Left hindlimb (tissue), 1 donor: ENCODE measurements at places on chromosomes 7 and 10.

DNA sequence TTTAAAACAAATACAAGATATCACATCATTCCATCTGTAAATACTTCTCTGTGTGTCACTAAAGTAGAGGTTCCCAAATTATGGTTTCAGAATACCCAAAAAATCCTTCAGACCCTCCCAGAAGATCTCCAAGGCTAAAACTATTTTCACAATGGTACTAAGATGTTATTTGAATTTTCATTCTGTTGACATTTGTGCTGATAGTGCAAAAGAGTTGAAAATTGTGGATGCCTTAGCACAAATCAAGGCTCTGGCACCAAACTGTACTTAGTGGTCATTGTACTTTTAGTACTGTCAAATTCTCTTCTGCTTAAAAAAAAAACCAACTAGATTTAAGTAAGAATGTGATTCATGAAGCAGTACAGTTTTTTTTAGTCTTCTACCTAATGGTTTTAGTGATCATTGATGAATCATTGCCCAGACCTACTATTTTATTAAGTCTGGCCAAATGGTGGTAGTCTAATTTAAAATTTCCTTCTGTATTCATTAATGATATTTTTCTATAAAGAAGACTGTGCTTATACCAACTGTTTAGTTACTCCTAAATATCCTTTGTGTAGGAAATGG is 50.5 kb downstream of the TPST1 start:
- DNase-seq = no peak

GRCh38 chr7:42128703-42129102 is 108.3 kb downstream of the GLI3 start:
- no peak for DNase-seq

DNA sequence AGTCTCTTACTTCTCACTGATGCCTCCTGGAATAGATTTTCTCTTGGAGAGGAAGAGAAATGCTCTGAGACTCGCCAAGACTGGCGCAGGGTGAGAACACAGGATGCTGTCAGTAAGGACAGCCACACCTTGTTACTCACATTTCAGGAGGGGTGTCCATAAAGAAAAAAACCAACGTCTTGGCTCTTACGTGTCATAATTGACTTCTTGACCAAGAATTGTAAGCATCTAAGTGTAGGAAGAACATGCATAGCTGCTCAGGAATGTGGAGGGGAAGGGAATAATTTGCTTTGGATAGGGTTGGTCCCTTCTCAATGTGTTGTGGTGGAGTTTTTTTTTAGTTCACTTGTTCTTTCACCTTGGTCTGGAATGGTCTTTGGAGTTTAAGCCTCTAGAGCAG is 43.8 kb upstream of the ZNF438 start:
- no peak for DNase-seq

GRCh38 chr10:129939416-129940275 is 24.4 kb downstream of the EBF3 start:
- peak; percentile 17 for DNase-seq

- DNase-seq = no peak
These were observed 59.9 kb downstream of the MKX start for GRCh38 chr10:27685681-27686080.

DNA sequence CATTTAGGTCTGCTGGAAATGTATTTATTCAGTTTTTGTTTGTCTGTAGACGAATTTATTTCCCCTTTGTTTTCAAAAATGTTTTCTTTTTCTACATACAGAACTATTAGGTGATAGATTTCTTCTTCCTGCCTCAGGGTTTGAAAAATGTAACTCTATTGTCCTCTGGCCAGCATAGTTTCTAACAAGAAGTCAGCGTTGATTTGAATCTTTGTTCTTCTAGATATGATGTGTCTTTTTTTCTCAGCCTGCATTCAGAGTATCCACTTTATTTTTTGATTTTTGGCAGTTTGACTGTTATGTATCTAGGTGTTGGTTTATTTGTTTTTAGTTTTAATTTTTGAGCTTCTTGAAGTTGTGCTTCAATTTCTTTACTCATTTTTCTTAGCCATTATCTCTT is 7.5 kb upstream of the OR2F1 start:
- no peak for DNase-seq

DNA sequence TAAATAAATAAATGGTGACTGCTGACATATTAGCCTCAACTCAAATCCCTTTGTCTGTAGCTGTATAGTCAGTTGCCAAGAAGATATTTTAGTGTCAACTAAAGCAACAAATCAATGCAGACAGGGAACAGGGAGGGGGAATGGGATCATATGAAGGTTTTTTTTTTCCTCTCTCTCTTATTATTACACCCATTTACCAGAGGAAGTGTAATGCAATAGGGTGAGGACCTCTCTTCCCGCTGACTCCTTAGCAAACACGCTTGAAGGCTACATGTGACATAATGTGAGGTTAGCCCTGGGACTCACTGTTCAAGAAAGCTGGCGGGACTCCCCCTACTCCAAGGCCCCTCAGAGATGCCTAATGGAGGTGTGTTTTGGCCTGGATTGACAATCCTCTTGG is 88.2 kb downstream of the CHRM2 start:
- no peak for DNase-seq

DNA sequence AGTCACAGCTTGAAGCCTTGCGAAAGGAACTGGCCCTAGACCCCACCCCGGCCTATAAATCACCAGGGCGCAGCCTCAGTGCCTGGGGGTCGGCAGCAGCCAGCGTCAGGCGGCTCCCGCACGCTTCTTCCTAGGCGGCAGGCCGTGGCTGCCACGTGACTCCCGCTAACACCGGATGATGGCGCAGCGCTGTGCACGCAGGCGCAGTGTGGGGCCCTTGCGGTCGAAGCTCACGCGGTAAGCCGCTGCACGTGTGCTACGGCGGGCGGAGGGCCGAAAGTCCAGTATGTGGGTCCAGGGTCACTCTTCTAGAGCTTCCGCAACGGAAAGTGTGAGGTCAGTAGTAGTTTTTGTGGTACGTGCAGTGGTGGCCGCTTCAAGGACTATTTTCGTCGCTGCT is at the start of gene STK31:
Gene STK31, plus strand, starts transcription at position 220 of the 400 bp plus-strand sequence. Its CDS starts 67 bp downstream, at position 287.
- no peak for DNase-seq

DNA sequence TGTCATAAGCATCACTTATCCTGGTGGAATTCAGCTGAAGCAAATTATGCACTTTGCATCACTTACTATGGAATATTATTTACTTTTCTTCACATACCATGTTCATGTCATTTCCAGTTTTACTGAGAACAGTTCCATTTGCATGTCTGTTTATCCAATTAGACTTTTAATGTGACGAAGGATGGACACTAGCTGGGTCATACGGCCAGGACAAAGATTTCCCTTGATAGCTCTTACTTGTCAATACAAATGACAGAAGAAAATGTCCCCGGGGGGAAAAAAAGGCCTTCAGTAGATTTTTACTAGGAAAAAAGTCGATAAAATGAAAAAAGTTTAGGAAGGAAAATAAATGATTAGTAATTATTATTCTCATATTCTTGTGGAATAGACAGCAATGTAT is 106.6 kb downstream of the RAPGEF5 start:
- no peak for DNase-seq

DNA sequence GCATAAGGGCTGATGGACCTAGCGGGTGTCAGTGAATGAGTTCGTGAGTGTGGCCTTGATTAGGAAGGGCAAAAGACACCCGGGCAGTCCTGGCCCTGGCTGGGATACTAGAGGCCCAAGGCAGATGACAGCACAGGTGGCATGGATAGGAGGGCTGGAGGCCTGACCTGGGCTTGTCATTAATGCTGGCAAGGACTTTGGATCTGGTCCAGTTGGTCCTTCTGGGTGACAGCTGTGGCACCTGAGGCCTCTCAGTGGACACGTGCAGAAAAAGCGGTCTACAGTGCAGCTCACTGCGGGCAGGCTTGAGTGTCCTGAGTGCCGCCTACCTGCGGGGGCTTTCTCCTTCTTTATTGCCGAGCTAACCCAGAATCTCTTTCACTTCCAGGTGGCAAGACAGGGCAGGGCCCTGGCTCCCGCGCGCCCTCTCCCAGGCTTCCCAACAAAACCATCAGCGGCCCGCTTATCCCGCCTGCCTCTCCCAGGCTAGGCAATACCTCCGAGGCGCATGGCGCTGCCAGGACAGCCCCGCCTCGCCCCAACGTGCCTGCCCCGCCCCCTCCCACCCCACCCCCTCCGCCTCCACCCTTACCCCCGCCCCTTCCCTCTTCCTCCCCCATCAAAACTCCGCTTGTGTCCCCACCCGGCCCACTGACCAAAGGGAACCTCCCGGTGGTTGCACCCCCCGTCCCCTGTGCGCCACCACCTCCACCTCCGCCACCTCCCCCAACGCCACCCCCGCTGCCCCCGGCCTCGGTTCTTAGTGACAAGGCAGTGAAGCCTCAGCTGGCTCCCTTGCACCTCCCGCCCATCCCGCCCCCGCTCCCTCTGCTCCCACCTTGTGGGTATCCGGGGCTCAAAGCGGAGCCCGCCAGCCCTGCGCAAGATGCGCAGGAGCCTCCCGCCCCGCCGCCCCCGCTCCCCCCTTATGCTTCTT is 77.4 kb downstream of the WIPF3 start:
- peak; percentile 50 for DNase-seq

DNA sequence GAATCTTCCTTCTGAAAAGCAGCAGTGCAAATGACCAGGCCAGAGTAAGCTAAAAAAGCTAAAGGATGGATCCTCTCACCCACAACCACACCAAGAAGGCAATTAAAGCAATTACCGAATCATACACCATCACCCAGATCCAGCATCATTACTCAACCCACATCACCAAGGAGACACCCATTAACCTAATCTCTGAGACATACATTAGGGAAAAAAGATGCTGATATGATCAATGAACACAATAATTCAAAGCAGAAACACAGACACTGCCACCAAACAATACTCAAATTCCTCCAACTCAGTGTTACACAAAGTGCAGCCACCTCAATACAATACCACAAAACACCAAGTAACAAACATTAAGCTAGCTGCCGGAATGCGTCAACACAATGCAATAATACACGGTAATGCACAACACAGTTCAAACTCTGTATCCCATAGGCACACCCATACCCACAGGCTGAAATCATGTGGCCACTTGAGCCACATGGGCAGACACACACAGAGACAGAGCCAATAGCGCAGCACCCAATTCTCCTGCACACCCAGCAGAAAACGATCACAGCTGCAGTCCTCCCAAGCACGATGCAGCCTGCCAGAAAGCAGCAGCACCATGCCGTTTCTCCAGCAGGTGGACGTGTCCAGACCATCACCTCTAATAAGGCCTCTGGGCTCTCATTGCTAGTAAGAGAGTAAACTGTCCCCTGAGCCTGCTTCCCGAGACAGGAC is 21.5 kb downstream of the PAX2 start:
- no peak for DNase-seq

DNA sequence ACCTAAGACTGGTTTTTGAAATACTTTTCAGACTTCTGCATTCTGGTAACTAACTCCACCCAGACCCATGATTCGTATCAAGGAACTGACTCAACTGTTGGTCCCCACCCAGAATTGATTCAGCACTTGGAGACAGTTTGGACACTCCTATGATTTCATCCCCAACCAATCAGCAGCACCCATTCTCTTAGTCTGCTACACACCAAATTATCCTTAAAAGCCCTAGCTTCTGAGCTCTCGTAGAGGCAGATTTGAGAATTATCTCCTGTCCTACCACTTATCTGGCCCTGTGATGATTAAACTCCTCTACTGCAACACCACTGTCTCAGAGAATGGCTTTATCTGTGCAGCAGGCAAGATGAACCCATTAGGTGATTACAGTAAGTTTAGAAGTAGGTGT is 7.7 kb upstream of the GSTO1 start:
- no peak for DNase-seq

DNA sequence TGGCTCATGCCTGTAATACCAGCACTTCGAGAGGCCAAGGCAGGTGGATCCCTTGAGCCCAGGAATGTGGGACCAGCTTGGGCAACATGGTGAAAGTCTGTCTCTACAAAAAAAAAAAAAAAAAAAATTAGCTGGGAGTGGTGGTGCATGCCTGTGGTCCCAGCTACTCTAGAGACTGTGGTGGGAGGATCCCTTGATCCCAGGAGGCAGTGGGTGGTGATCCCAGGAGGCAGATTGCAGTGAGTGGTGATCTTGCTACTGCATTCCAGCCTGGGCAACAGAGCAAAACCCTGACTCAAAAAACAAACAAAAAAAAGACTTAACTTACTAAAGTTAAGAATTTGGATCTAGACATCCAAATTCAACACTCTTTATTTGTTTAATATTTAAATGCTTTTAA is 10.2 kb upstream of the ADO start:
- DNase-seq = no peak

- no peak for DNase-seq
These were observed 22.9 kb downstream of the CRHR2 start for GRCh38 chr7:30659312-30659711.

DNA sequence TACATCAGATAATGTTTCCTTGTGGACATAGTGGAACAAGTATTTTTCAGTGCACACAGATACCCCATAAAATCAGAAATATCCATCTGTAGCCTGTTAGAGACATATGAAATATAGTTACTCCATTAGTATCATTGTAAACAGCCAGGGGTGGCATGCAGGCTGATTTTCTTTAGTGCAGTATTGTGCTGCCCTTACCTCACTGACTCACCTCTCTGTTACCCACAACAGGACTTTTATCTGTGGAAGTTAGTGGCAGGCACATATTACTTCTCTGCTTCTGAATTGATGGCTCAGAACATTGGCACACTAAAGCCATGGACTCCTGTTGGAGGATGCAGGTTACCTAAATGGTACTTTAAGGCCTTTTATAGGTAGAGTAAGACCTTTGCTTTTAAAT is 70.0 kb downstream of the SLC25A40 start:
- no peak for DNase-seq

GRCh38 chr7:107408349-107408748 is 61.5 kb upstream of the GPR22 start:
- DNase-seq = no peak

DNA sequence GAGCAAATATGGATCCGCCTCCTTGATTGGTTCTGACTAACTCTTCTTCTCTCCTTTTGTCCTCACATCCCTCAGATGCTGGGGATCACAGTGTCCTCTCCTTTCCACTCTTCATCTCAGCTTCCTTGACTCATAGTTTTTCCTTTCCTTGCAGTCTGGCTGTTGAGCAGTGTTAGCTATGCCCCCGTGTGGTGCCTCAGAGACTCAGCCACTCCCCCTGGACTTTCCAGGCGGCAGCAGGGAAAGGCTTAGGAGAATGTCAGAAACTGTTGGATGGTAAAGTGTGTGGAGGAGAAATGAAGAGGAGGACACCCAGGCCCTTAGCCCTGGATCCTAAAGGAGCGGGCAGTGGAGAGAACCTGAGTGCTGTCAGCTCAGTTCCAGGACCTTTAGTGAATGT is 267.5 kb downstream of the CELF2 start:
- no peak for DNase-seq

DNA sequence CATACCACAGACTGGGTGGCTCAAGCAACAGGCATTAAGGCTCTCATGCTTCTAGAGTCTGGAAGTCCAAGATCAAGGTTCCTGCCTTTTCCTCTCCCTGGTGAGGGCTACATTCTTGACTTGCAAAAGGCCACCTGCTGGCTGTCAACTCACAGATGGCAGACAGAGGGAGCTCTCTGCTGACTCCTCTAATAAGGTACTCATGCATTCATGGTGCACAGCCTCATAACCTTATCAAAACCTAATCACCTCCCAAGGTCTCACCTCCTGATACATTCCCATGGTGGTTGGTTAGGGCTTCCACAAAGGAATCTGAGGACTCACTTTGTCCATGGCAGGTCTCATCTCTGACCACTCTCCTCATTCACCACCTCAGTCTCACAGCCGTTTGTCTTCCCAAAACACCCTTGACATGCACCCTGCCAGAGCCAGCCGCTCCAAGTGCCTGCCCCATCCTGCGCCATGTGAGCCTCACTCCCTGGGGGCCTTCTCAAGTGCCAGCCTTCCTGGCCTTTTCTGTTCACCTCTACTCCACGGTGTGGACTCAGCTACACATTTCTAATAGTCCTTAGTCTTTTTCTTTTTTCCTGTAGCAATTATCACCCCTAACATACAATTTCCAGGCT is 400.3 kb upstream of the ADARB2 start:
- DNase-seq = no peak

- no peak for DNase-seq
These were observed 49.6 kb downstream of the CYCS start for GRCh38 chr7:25075459-25075858.
